ENCODE measurements at places on chromosomes 12 and 14.
A peak's percentile ranks its signal among the peaks of the same experiment; 100 is the strongest.

DNA sequence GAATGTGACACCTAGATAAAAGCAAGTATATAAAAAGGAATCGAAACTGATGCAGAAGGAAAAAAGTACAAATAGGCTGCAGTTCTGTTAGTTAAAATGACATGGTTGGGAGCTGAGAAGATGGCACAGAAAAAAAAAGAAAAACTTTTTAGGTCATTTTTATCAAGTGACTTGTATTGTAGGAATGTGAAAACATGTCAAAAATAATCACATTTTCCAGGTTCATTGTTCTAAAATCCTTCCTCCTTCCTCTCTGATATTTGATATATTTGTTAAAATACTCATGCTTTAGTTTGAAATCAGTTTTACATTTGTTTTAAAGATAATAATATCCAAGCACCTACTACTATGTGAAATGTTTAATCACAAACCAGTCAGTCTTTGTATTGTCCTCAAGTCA, 507.9 kb downstream of the PRKD1 start:
- DNase-seq = no peak

DNA sequence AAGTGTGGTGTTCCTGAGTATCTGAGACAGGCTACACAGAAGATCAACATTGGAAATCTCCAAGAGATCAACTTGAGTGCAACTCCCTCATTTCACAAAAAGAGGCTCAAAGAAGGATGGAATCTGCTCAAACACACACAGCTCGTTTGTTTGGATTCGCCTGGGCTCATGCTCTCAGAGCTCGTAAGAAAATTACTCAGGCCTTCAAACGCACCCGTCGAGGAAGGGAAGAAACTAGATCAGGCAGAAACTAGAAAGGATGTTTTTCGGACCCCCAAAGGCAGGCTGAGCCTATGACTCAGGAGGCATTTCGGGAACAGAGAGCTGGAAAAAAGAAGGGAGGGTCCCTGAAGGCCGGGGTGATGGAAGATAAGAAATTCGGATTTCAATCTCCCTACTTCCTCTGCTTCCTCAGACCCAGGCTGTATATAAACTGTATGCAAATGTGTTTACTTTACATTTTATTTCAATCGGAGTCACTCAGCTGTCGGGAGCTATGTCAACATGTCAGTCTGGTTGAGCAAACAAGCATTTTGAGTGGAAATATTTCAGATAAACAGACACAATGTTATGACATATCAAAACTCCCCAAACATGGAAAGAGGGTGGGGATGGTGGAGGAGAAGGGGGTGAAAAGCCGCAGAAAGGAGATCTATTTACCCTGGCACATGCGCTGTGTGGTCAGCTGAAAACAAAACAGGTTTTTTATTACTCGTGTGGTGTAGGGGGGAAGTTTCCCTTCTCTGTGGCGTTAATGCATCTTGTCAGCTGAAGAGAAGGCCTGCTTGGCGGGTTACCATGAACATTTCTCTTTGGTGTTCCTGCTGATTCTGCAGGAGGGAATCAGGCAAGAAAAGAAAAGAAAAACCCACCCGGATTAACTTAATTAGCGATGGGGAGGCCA, 129.1 kb upstream of the TBX3 start:
- no peak for DNase-seq

DNA sequence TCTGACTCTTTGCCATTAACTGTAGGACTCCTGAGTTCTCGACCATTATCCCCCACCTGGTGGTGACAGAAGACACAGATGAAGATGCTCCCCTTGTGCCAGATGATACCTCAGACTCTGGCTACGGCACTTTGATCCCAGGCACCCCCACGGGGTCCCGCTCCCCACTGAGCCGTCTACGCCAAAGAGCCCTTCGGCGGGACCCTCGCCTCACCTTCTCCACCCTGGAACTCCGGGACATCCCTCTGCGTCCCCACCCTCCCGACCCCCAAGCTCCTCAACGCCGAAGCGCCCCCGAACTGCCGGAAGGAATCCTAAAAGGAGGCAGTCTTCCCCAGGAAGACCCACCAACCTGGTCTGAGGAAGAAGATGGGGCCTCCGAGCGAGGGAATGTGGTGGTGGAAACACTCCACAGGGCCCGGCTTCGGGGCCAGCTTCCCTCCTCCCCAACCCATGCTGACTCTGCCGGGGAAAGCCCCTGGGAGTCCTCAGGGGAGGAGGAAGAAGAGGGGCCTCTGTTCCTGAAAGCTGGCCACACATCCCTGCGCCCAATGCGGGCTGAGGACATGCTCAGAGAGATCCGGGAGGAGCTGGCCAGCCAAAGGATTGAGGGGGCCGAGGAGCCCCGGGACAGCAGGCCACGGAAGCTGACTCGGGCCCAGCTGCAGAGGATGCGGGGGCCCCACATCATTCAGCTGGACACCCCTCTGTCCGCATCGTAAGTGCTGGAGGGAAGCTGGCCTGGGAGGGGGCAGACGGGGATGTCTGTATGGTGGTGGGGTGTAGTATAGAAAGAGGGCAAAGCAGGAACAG, 14.4 kb downstream of the TNFRSF1A start:
- DNase-seq = no peak

- DNase-seq = no peak
Observed at GRCh38 chr12:64864319-64864718, 39.9 kb downstream of the TBC1D30 start.

DNA sequence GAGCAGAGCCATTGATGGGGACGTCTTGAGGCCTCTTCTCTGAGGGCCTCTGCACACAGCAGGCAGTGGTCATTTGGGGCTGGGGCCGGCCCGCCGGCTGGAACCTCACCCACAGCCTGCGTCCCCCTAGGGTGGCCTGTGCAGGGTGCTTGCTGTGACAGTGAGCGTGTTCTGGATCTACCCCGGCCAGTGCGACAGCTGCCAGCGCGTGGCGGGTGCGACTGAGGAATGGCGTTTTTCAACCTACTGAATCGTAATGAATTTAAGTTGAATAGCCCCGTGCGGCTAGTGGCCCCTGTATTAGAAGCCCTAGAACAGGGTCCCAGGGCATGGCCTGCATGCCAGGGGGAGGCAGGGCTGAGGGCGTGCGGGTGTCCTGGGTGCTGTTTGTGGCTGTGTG, 13.8 kb downstream of the RFLNA start:
- no peak for DNase-seq

- DNase-seq = peak; percentile 48
Observed at GRCh38 chr12:123237646-123238329, 4.6 kb downstream of the MTRFR start.

- DNase-seq = no peak
Observed at GRCh38 chr14:75476274-75476995, 45.8 kb upstream of the BATF start.

- no peak for DNase-seq
Observed at GRCh38 chr14:57462551-57462950, 31.1 kb downstream of the CCDC198 start.

DNA sequence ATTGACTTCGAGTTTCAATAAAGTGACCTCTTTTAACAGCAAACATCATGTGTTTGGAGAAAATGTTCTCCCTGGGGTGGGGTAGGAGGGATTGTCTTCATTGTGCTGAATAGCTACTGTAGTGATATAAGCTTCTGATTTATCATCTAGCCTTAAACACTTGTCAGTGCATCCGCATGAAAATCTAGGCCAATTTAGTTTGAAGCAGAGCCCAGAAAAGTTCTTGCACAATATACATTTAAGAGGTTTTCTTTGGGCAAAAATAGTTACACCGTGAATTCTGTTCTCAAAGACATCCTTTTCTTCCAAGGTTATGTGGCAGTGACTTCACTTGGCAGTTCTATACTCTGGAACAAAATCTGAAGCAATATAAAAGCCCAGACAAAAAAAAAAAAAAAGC, 136.0 kb upstream of the IFNG-AS1 start:
- DNase-seq = no peak
